ENCODE measurements at places on chromosomes 1 and 21. TPM values are rescaled to one million over a fixed set of nuclear protein-coding genes. Genes with fewer than 3 reads are reported as not detected.

KLF17 gene
- total RNA-seq = 0.92 TPM

DNA sequence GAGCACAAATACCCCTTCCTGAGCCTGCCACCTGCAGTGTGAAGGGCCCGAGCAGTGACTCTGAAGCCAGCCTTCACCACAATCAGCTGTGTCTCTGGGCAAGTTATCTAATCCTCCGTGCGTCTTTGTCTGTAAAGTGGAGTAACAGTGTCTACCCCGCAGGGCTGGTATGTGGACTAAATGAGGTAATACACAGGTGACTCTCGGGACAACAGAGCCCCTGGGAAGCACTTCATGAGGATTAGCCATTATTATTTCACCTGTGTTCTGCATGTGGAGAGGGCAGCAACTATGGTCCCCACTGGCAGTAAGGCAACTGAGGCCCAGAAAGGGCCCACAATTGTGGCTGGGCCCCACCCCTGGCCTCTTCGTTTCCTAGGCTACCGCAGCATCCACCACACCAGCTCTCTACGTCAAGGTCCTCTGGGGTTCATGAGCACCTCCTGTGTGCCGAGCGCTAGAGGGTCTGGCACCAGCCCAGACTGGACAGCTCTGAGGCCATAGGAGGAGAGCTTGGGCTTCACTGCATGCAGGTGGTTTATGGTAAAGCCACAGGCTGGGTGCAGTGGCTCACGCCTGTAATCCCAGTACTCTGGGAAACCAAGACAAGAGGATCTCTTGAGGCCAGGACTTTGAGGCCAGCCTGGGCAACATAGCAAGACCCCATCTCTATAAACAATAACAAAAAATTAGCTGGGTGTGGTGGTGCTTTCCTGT lies 41.3 kb upstream of the LRP8 start:
- DNase-seq = no peak
- no peaks in the 10 kb centered on the region for H3K4me1 ChIP-seq
- no peaks in the 10 kb centered on the region for H3K27me3 ChIP-seq
- no peaks in the 10 kb centered on the region for H3K36me3 ChIP-seq

DNA sequence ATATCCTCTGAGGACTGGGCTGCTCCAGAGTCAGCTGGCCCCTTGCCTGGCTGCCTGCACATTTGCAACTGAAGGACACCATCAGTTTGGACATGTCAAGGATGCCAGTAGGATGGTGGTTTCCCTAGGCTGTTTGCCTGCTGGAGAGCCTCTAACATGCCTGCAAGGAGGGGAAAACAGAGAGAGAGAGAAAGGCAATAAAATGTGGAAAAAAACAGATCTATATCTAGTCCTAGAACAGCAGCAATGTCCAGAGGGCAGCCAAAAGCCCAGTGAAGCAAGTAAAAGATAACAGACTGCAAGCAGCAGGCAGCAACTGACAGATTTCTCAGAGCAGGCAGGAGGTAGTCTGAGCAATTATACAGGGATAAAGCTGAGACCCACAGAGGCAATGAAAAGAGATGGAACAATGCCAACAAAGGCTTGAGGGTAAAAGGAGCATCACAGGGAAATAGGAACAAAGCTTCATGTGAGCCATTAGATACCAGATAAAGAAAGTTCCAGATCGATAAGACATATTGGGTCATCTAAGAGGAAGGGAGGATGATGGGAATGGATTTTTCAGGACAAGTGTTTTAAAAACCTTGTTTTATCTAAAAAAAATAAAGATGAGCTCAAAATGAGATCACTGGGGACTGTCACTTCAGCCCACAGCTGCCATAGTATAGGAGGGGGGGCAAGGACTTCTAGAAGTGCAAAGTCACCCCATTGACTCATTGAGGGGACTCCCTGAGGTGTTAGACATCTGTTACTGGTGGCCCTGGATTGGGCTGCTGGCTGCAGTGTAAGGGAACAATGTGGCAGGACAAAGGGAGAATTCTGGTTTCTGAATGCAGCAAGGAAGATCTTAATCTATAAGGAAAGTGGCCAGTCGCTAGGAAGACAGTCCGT lies 38.6 kb upstream of the GADD45A start:
- H3K27ac ChIP-seq = peak overlapping the region; percentile 35
- H3K27me3 ChIP-seq = no peaks in the 10 kb centered on the region
- no peak for DNase-seq
- H3K36me3 ChIP-seq = no peaks in the 10 kb centered on the region
- peaks cover 14% of the 10 kb centered on the region for H3K4me1 ChIP-seq

DNA sequence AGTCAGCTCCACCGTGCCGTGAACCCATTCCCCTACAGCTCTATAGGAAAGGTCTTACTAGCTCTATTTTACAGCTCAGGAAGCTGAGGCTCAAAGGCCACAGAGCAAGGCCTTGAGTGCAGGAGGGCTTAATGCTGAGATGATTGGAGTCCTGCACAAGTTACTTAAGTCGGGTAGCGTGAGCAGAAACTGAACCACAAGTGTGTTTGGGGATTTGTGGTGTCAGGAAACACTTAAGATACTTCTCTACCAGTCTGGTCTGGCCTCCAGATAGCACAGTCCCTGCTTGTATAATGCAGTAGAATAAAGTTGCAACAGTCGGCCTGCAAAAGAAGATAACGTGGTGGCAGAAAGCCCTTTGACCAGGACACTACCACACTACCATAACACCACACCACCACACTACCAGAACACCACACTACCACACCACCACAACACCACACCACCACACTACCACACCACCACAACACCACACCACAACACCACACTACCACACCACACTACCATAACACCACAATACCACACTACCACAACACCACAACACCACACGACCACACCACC lies 118.1 kb downstream of the SPSB1 start:
- H3K27ac ChIP-seq = no peak overlapping the region
- no peaks in the 10 kb centered on the region for H3K27me3 ChIP-seq
- no peak for DNase-seq
- H3K4me1 ChIP-seq = peaks cover 37% of the 10 kb centered on the region
- no peaks in the 10 kb centered on the region for H3K36me3 ChIP-seq

GRCh38 chr1:179230251-179230650 lies 774 bp upstream of the ABL2 start:
- no peaks in the 10 kb centered on the region for H3K27me3 ChIP-seq
- H3K4me3 ChIP-seq = peak overlapping the region; percentile 99
- no peak for DNase-seq
- no peaks in the 10 kb centered on the region for H3K36me3 ChIP-seq
- H3K27ac ChIP-seq = peak overlapping the region; percentile 76

Measured in thoracic aorta (tissue), 2 donors.